ENCODE measurements at places on chromosomes 11 and 22.

DNA sequence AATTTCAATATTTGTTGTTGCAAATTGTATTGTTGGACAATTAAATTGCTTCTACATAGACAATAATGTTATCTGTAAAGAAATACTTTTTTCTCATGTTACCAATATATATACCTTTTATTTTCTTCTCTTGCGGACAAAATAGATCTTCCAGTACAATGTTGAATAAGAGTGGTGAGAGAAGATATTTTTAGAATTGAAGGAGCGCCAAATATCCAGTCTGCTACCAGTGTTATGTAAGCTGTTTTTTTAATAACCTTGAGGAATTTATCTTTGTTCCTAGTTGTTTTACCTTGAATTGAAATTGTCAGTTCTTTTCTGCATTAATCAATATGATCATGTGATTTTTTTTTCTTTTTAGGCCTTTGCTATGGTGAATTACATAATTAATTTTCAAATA is 1702.5 kb upstream of the RAG2 start:
- DNase-seq = no peak

GRCh38 chr11:104695065-104695463 is 203.2 kb downstream of the CASP12 start:
- DNase-seq = no peak

DNA sequence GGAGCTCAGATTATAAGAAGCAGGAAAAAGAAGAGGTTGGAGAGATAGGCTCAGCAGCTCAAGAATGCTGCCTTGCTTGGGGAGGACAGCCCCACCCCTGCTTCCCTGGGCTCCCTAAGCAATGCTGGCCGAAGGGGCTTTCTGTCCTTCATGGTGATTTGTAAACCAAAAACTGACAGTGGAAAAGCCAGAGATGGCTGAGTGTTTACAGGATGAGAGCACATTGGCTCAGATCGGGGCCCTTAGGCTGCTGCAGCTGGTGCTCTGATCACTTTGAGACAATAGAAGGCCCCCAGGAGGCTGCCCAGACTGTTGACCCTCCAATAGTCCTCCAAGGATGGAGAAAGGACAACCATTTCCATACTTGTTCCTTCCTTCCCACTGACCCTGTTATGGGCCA is 28.8 kb upstream of the AMOTL1 start:
- DNase-seq = no peak

DNA sequence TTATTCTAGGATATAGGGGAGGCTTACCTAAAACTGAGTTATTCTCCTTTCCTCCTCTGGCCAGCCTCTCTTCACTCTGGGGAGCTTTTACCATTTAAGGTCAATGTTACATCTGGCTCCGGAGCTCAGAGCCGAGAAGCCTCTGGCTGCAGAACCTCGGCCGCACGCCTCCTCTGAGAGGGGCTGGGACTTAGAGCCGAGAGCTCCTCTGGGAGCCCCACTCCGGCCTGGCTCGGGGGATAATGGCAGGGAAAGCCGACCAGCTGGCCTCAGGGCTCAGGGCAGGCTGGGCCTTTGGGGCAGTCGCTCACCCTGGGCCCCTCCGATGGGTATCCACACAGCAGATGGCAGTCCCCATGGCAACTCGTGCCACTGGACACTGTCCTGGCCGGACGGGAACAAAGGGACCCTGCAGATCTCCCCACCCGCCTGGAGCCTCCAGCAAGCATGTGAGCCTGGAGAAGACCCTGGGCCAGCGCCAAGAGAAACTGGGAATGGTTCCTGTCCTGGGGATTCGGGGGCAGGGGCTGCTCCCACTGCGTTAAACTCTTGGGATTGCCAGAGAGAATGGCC is at the start of gene IRAG1:
TSS of gene IRAG1 (minus strand) at position 247 of the 573 bp plus-strand sequence. CDS start at position 94, 153 bp downstream.
- no peak for DNase-seq

GRCh38 chr11:35237860-35238715 is 99.1 kb downstream of the CD44 start:
- no peak for DNase-seq

DNA sequence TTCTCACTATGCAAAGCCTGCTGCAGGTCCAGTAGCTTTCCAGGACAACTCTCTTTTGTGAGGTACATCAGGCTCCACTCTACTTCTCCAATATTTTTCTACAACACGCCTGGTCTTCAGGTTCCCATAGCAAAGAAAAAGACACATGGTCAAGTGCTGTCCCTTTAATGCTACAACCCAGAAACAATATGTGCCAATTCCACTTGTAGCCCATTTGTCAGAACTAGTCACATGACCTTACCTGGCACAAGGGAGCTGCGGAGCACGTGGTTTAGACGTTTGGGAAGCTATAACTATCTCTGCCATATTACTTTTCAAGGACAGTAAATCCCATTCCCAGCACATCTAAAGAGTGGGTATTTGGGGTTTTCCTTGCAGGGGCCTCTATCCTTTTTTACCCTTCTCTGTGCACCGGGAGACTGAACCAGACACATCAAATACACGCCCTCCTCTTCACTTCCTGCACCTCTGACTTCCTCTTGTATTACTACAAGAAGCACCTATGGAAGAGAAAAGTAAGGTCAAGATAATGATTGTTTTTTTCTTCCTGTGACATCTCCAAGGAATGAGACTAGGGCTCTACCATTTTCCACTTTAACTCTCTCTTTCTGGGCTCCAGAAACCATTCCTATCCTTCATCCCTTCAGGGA is 237.6 kb downstream of the ETS1 start:
- DNase-seq = no peak

GRCh38 chr22:33920197-33920540 is at the start of gene LARGE1:
Gene LARGE1 (minus strand): TSS chr22:33920476.
- DNase-seq = no peak

GRCh38 chr22:19970479-19971275 is 29.1 kb upstream of the TXNRD2 start:
- no peak for DNase-seq

- DNase-seq = no peak
These were observed 16.8 kb upstream of the TMEM191C start for GRCh38 chr22:21450320-21450831.

DNA sequence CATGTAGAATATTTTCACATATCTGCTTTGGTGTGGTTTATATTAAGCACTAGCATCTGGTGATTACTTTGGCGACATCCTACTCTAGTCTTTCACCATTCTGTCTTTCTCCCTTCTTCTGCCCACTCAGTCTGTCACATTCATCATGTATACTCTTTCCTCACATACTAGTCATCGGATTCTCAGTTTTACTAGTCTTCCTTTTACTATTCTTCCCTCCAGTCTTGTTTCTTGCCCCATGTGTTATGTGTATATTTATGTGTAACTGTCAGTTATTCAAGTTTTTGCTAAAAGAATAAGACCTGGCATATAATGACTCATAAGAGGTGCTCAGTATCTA is 4.6 kb upstream of the DIXDC1 start:
- no peak for DNase-seq

DNA sequence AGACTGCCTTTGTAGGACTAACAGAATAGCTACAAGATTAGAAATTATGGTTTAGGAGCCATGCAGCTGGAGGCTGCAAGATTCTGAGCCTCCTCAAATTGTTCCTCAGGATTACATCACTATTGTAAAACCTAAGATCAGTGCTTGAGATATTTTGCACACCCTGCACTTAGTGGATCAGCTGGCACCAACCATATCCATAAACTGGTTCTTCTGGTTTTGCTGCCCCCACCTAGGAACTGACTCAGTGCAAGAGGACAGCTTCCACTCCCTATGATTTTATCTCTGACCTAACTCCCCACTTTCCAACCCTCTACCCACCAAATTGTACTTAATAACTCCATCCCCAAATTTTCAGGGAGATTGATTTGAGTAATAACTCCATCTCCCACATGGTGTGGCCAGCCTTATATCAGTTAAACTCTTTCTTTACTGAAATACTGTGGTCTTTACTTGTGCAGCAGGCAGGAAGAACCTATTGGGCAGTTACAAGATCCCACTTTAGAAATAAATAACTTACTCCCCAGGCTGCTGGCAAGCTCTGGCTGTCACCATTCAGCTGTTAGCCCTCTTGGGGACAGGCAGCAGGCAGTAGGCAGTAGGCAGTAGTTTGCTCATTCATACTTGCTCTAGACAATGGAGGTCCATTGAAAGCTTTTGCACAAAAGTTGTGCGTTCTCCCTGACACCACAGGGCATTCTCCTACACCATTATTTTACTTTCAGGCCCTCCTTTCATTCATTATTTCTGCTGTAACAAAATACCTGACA is 119.0 kb downstream of the SLC17A6 start:
- no peak for DNase-seq

DNA sequence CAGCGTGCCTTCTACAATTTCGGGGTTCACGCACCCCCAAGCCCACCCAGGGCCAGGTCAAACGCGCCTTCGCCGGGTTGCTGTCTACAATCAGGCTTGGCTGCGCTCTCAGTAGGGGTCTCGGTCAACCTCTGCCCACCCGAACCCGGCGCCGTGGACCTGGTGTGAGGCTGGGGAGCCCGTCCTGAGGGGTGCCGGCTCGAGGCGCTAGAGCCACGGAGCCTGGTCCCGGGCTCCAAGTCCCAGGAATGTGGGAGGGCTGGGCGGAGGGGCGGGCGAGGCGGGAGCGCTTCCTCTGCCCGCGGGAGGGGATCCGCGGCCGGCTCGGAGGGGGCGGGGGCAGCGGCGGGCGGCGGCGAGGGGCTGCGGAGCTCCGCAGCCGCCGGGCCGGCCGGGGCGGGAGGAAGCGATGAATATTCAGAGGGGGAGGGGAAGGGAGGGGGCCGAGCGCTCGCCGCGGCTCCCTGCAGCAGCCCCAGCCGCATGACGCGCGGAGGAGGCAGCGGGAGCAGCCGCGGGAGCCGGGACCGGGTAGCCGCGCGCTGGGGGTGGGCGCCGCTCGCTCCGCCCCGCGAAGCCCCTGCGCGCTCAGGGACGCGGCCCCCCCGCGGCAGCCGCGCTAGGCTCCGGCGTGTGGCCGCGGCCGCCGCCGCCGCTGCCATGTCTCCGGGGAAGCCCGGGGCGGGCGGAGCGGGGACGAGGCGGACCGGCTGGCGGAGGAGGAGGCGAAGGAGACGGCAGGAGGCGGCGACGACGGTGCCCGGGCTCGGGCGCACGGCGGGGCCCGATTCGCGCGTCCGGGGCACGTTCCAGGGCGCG is at the start of gene PTPRJ:
TSS of gene PTPRJ (plus strand) at position 472 of the 819 bp plus-strand sequence. CDS start 354 bp downstream, outside the sequence.
- DNase-seq = peak; percentile 65

DNA sequence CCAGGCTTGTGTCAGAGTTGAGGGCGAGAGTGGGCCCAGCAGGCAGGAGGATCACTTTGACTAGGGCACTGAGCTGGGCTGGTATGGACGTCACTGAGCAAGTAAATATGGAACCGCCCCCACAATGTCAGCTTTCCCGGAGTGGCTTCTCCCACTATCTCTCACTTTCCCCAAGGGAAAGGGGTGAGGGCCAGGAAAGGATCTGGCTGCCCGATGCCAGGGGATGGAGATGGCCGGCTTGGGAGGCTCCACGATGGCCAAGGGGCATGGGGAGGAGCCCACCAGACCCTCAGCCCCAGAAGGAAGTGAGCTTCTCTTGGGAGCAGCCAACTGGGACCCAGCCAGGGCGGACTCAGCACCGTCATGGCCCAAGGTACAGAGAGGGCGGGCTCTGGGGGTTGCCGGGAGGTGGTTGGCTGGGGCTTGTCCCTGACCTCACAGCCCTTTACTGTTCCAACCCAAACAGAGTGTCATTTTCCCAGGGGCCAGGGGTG is 8.7 kb downstream of the PRDM11 start:
- DNase-seq = no peak

Data from NCI-H2227 treated with DMSO at 0.1 percent for 48 hours (cell line).